ENCODE measurements at places on chromosomes 3 and 15.

- no peak for DNase-seq
These were observed 1.7 kb upstream of the ARF4 start for GRCh38 chr3:57598765-57599360.

GRCh38 chr15:65595960-65596359, 15.0 kb downstream of the INTS14 start:
- no peak for DNase-seq

DNA sequence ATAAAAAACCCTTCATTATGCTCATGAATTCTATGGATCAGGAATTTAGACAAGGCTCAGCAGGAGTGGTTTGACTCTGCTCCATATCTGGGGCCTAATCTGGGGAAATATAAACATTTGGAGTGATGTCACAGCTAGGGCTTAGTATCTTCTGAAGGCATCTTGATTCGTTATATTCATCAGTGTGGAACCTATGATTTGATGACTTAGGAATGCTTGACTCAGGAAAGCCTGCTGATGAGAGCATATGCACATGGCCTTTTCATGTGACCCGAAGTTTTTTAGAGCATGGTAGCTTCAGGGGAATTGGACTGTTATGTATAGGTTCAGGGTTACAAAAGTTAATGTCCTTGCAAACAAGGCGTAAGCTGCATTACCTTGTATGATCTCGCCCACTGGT, 184.9 kb upstream of the LRRC3B start:
- DNase-seq: no peak

- no peak for DNase-seq
These were observed 60.6 kb downstream of the SUCLG2 start for GRCh38 chr3:67593761-67594234.

DNA sequence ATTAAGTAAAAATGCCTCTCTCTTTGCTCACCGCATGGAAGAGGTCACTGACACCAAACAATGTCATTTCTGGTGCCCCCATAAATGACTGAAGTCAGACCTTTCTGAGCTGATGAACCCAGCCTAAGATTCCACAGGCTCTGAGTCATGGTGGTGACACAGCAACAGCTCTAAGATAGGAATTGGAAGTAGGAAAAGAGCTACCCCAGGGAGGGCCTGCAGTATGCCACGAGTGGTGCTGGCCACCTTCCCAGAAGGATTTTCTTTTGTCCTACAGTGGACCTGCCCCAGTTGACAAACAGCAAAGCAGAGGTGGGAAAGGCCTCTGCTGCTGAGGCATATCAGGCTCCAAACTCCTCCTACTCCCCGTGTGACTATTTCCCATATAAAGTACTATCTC, 208.1 kb downstream of the MINAR1 start:
- DNase-seq: no peak

- no peak for DNase-seq
These were observed 9.7 kb downstream of the EPHB1 start for GRCh38 chr3:134804508-134805480.

DNA sequence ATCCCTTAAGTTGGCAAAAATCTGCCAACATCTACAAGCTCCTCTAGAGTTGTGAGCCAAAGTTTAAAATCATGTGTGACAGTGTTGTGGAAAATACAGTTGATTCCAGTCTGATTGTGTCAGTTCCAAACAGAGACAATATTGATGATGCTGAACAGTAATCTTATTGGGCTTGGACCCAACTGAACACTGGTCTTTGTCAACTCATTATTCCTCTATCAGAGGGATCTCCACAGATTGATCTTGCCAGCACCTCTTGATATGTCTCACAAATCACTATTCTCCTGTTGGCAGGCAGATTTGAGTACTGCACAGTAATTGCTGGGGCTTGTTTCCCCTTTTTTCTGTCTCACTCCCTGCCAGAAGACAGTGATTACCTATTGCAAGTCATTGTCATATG, 326.6 kb upstream of the DPH6 start:
- DNase-seq: no peak

DNA sequence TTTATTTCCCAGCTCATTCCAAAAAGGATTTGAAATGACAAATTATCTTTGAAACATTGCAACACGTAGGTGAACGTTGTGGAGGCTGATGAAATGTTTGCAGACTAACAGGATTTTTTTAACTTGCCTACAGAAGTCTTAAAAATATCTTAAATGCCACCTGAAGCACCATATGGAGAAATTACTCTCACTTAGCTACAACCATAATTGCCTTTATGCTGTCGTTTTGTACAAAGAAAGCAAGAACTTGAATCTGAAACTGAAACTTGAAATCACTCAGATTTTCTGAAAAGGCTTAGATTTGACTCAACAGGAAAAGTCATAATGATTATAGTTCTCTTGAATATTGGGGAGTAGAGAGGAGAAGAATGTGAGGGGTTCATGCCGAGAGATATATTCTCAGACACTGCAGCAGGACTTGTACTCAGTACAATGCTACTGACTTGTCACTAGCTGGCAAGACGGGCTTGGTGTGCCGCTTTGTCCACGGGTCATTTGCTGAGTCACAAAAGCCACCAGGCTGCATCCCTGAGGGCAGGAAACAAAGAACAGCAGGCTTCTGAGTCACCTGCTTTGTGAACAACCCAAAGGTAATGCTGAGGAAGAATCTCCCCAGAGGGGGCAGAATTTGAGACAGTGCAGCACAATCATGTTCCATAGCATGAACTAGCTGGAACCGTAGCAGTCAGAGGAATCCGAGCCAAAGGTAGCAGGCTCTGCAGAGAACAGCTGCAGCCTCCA, 7.1 kb upstream of the FMN1 start:
- DNase-seq: peak; percentile 40

- no peak for DNase-seq
These were observed 2.2 kb upstream of the C15orf39 start for GRCh38 chr15:75199357-75199940.

DNA sequence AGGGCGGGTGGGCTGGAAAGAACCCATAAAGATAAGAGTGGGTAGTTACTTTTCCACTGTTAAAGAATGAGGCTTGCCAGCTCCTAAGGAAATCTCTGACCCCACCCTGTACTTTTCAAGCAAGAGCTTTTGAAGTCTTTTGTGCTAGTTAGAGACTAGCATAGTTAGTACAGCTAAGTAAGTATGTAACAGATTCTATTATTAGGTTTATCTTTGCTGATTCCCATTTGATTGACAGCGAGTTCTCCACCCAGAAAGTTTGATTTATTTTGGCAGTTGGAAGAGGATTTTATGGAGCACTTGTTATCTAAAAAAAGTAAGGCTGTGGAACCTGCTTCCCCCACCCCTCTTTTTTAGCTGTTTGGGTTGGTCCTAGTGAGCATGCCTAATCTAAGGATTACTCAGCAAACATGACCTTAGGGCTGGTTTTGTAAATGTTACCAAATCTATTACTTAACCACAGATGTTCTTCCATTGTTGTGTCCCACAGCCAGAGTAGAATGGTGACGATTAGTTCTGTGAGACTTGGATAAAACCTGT, 57.6 kb downstream of the FNDC3B start:
- DNase-seq: no peak

GRCh38 chr15:59221511-59222505, 15.2 kb downstream of the LDHAL6B start:
- DNase-seq: no peak
